Kidney glomerular epithelial cell (primary cell): ENCODE measurements at places on chromosomes 13 and 19.

- DNase-seq: no peak
These were observed 1.7 kb upstream of the LYL1 start for GRCh38 chr19:13104360-13104847.

DNA sequence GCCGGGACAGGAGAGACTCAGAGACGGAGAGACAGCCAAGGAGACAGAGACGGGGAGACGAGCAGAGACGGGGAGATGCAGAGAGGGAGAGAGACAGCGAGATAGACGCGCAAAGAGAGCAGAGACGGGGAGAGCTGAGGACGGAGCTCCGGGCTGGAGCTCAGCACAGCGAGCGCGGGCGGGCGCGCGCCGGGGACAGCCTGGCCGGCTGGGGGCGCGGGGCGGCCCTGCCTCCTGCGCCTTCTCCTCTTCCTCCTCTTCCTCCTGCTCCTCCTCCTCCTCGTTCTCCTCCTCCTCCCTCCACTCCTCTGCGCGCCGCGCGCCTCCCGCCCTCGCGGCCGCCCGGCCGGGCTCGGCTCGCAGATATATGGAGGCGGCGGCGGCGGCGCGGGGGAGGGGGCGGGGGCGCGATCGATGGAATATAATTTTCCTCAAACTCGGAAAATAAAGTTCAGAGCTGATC lies at the start of gene ERFL:
TSS of gene ERFL (minus strand) at position 229 of the 463 bp plus-strand sequence. CDS start 15,530 bp downstream, outside the sequence.
- DNase-seq: no peak

- no peak for DNase-seq
These were observed 37.5 kb upstream of the ZNRF4 start for GRCh38 chr19:5417495-5418436.

DNA sequence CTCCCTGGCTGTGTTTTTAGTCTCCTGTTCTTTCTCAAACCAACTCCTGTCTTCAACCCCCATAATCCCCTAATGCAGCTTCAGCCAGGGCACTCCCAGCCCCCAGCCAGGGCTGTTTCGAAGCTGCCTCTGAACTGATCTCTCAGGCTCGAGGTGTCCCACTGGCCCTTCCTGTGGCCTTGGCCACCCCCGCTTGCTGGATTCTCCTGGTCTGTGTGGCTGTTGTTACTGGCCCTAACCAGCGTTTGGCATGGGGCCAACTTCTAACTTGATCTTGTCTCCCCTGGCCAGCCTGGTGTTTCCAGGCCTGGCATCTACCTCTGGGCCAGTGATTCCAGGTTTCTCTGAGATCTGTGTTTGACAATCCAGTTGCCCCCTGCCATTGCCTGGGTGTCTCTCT lies 11.0 kb downstream of the XAB2 start:
- no peak for DNase-seq

- no peak for DNase-seq
These were observed 36.5 kb downstream of the STARD13 start for GRCh38 chr13:33249066-33249465.

DNA sequence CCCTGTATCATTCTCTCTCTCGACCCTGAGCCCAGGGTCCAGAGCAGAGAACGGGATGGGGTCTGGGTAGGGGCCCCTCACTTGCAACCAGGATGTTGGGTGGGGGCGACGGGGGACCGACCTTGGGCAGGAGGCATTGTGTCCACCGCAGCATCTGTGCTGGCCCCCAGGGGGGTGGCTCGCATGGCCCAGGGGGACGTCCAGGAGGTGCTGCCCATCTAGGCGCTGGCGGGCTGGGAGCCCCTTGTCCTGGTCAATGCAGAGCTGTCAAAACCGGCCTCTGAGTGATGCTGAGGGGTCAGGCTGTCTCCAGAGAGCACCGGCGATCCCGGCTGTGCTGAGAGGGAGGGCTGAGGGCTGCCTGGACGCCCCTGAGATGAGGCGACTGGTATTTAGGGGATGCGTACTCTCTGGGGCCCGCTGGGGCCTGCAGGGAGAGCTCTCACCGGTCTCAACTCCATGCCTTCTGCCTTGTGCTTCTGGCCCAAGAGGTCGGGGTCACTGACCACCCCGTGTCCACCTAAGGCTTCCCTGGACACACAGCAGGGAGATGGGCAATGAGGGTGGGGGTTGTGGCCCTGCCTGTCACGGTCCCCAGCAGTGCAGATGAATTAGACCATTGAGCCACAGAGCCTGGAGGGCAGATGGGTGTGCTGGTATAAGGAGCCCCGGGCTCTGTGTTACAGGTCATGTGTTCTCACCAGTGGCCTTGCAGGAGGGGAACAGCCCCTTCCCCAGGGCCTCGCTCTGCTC lies 8.6 kb downstream of the RPS9 start:
- DNase-seq: no peak

- no peak for DNase-seq
These were observed 702 bp downstream of the PTH2 start for GRCh38 chr19:49422407-49423070.

- no peak for DNase-seq
These were observed 99.6 kb upstream of the HTR2A start for GRCh38 chr13:46996316-46997030.

- DNase-seq: no peak
These were observed 21.1 kb upstream of the NDUFS7 start for GRCh38 chr19:1362387-1363257.

- DNase-seq: no peak
These were observed 2.9 kb upstream of the CD70 start for GRCh38 chr19:6593651-6594416.

DNA sequence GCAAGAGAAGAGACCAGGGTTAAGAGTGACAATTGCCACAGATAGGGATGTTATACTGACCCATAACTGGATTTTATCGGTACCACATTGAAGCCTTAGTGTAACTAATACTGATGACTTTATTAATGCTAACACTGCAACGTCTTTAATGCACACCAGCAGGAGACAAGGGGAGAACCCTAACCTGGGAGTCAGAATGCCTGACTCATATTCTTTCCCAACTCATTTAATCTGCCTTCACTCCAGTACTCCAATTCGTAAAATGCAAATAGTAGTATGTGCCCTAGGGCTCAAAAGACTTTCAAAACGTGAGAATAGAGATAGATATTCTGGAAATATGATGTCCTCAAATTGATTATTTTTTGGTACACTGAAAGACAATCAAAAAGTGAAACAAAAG lies 62.4 kb downstream of the GPC6 start:
- no peak for DNase-seq

DNA sequence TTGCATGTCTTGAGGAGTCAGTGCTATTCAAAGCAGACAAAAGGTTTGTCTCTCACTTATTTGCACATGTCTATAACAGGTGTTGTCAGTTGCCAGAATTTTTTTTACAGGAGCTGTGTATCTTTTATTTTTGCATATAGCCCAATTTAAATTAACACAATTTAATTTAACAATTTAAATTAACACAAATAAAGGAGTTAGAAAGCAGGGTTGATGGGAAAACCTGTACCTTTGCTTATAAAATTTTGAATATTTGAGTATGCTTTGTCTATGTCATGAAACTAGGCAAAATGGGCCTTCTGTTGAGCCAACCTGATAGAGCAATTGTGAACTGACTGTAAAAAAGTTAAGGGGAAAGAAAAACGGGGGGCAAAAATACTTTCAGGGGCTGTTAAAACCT lies 78.0 kb downstream of the MAP4K1 start:
- no peak for DNase-seq

DNA sequence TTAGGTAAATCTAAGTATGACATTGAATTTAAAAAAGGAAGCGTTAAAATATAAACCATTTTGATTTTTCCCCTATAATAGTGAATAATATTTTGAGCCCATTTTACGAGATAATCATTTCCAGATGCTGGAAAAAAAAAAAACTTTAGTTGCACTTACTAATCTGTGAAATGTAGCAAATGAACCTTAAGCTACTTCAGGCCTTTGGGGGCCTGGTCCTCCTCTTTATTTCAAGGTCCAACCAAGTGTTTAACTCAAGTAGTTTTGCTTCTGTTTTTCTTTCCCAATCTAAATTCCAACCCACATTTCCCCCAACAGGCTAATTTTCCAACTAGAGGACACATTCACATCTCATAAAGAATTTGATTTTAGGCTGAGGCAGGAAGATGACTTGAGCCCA lies 101.2 kb downstream of the TNFRSF19 start:
- no peak for DNase-seq

GRCh38 chr19:6608940-6609339 lies 18.0 kb upstream of the CD70 start:
- peak; percentile 36 for DNase-seq

GRCh38 chr13:100497389-100497788 lies 91.2 kb downstream of the GGACT start:
- no peak for DNase-seq

DNA sequence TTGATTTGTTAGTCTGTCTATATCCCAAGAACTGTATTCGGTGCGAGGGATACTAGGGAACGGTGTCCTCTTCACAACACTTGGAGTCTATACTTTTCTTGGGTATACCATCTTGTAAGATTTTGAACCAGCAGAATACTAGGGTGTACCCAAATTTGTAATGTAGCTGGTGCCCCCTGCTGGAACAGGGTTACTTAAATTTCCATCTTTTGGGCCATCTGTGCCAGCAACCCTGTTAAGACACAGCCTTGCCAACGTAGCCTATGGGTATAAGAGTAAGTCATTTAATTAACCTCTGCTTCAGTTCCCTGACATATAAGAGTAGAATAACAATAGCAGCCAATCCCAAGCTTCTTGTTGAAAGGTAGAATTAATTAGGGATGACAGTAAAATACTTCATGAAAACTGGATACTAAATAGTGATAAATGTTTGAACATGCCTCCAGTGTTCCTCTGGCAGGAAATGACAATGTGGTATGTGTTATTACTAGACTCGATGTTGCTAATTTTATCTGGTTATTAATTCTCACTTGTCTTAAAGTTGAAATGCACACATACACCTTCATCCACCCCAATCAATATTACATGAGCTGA lies 607.6 kb downstream of the FGF9 start:
- DNase-seq: peak; percentile 34

GRCh38 chr13:113364311-113364889 lies 470 bp upstream of the GRTP1 start:
- no peak for DNase-seq

DNA sequence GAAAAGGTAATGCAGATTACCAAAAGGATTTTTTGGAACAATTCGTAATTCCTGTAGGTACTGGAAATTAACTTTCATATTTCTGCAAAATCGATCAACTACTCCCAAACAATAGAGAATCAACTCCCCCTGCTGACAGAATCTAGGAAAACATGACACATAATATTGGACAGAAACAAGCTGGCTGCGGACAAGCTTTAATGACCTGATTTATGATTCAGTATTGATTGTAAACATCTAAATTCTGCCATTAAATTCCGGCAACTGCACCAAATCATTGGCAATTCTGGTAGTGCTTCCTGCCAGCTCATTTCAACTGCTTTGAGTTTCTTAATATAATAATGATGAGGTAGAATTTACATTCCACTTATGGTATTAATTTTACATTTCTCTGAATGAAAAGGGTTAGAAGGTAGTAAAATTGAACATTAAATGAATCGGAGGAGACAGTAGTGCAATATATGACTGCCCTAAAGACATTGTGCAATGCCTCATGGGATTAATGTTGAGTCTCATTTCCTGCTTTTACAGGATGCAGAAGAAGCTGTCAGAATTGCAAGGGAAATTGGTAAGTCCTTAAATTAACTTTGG lies 146.5 kb downstream of the PCCA start:
- peak; percentile 68 for DNase-seq

GRCh38 chr19:2253106-2254063 lies 2.8 kb downstream of the JSRP1 start:
- DNase-seq: no peak

DNA sequence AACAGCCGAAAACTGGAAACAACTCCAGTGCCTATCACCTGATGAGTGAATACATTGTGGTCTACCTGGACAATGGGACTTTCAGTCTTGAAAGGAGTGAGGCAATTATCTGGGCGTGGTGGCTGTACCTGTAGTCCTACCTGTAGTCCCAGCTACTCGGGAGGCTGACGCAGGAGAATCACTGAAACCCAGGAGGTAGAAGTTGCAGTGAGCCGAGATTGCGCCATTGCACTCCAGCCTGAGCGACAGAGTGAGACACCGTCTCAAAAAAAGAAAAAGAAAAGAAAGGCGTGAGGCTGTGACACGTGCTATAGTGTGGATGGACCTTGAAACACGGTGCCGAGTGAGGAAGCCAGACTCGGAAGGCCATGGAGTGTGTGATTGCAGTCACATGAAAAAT lies 4.1 kb upstream of the NTN5 start:
- no peak for DNase-seq

DNA sequence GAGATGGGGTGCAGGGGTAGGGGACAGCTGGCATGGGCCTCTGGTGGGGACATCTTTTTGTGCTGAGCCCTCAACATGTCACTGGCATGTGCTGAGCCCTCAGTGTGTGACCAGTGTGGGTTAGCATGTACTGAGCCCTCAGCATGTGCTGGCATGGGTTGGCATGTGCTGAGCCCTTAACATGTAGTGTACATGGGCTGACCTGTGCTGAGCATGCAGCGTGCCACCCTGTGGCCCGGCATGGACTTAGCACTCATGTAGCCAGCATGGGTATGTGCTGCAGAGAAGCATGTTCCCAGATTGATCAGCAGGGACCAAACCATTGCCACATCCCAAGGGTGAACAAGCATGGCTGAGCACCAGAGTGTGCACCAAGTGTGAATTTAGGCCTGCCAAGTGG lies 11.5 kb downstream of the HIPK4 start:
- DNase-seq: no peak

DNA sequence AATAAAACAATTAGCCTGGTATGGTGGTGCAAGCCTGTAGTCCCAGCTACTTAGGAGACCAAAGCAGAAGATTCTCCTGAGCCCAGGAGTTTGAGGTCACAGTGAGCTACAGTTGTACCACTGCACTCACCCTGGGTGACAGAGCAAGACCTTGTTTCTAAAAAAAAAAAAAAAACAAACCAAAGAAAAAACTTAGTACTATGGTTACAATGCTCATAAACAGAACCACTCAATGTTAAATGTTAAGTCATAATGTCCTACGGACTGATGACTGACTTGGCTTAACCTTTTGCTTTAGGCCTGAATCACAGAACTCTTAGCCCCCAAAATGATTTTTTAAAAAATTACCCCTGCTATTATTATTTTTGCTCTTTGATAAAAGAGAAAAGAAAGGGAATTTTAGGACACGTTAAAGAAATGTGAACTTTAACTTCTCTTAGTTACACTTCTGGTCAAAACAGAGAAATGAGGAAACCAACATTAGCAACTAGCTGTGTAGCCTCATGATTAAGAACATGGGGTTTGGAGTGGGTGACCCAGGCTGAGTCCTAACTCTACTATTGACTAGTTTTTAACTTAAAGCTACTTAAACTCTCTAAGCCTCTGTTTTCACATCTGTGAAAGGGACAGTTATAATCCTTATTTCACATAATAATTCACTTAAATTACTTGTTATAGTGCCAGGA lies 13.7 kb upstream of the ELF1 start:
- no peak for DNase-seq
